ENCODE measurements at places on chromosomes 1 and 21.

GRCh38 chr1:188584119-188584518 lies 1755.4 kb downstream of the PLA2G4A start:
- DNase-seq = no peak

GRCh38 chr1:178060789-178061556 lies 32.9 kb upstream of the RASAL2 start:
- no peak for DNase-seq

GRCh38 chr21:35908311-35909078 lies 151.8 kb downstream of the SETD4 start:
- DNase-seq = no peak

- no peak for DNase-seq
Measured at GRCh38 chr1:68633141-68633919, 136.4 kb upstream of the DEPDC1 start.

DNA sequence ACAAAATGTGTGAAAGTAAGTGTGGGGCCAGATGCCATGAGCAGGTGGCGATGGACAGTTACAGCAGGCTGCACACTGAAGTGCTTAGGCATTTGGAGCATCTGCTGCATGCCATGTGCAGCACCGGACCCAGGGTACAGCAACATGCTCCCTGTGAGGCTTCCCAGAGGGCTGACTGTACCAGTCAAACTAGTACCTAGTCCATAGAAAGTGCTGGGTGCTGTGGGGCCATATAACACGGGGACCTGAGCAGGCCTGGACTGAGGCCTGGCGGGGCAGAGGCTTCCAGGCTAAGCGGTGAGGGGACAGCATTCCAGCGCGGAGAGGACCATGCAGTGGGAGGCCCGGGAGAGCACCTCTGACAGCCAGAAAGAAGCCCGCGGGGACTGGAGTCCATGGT lies 29.9 kb upstream of the PKP1 start:
- DNase-seq = no peak

- DNase-seq = no peak
Measured at GRCh38 chr1:43007377-43008114, 48.9 kb upstream of the SLC2A1 start.

- no peak for DNase-seq
Measured at GRCh38 chr21:15210235-15210678, 145.5 kb upstream of the NRIP1 start.

DNA sequence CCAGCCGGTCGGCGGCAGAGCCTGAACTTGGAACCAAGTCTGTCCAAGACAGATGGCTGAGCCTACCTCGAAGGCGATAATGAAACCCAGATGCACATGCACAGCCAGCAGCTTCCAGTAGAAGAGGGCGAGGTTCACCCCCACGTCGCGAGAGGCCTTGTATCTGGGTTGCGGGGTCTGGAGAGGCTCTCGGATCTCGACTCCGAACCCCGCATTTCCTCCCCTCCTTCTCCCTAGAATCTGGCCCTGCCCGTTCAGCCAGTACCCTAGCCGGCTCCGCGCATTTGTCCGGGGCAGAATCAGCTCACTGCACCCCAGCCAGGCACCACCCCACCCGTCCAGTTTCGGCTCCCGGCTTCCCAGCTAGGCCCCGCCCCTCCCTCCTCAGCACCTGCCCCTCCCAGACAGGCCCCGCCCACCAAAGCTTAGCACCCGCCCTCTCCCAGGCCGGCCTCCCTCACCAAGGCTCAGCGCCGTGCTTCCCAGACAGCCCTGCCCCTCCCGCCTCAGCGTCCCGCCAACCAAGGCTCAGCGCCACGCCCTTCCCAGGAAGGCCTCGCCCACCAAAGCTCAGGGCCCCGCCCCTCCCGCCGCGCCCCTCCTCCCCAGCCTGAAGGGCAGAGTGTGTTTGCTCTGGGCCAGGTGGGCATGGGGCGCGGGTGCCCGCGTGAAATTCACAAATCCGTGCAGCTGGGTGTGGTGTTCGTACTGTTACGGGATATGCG lies 4.8 kb upstream of the ARHGEF19 start:
- DNase-seq = peak; percentile 89

GRCh38 chr1:38047603-38048141 lies 1.1 kb upstream of the POU3F1 start:
- DNase-seq = no peak

GRCh38 chr1:170660871-170661645 lies 2.9 kb upstream of the PRRX1 start:
- no peak for DNase-seq

DNA sequence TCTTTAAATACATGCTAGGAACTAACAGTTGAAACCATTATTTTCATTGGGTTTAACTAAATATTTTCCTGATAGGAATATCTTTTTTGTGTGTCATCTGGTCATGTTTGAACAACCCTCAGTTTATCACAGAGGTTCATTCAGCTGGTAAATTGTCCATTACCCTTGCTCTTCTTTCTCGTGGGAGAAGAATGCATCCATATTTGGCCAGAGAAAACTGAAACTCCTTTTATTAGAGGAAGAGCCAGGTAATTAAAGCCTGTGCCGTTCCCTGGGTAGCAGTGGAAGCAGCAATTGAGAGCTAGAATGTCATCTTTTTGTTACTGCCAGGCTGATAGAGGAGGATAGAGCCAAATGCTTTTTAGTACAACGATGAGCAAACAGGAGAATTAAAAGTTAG lies 587.2 kb upstream of the ZRANB2 start:
- no peak for DNase-seq
